ENCODE measurements at places on chromosomes 7 and 10. TPM values are rescaled to one million over a fixed set of nuclear protein-coding genes. Genes with fewer than 3 reads are reported as not detected.

DNA sequence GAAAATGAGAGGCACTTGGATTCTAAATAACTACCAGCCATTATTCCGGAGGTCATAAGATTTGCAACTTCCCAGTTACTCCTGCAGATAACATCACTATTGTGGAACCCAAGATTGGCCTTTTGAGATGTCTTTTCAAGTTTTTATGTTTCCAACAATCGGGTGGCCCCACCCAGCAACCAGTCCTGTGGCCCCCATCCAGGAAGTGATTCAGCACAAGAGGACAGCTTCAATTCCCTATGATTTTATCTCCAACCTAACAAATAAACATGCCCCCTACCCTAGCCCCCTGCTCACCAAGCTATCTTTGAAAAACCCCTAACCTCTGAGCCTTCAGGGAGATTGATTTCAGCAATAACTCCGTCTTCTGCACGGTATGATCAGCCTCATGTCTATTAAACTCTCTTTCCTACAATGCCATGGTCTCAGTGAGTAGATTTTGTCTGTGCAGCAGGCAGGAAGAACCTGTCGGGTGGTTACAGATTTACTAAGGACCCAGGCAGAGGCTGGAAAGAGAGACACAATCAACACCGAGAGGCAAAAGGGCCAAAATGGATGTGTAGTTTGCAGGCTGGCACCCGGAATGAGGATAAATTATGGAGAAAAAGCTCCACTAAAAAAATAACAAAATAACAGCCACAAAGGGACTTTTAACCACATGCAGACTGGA, 83.9 kb upstream of the UNC5B start:
- no peak for DNase-seq

DNA sequence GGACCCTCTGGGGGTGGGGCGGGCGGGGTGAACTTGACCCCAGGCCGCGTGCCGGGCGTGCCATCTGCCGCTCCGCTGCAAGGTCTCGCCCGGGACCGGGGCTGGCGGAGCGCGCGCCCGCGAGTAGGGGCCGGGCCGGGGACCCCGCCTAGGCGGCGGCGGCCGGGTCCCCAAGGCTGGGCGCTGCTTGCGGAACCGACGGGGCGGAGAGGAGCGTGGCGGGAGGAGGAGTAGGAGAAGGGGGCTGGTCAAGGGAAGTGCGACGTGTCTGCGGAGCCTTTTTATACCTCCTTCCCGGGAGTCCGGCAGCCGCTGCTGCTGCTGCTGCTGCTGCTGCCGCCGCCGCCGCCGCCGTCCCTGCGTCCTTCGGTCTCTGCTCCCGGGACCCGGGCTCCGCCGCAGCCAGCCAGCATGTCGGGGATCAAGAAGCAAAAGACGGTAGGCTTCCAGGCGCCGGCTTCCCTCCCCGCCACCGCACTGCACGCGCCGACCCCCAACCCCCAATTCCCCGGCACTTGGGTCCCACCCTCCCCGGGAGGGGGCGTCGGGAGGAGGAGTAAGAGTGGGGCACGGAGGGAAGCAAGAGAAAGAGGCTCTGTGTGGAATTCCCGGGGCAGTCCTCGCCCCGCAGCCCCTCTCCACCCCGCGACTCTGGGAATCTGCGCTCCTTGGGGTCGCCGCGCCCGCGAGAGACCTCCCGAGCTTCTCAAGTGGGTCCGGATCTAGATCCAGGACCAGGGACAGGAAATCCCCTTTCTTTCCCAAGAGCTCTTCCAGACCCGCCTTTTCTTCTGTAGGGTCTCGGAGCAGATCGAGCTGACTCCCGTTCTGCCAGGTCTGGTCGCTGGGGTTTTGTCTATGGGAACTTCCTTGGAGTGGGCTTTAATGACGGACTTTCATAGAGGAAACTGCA, at the start of gene PAPSS2:
TSS of gene PAPSS2 (plus strand) at position 308 of the 913 bp plus-strand sequence. CDS start at position 412, 104 bp downstream.
- no peak for DNase-seq

GRCh38 chr7:102914585-102914984, 1.8 kb downstream of the LRRC17 start:
- no peak for DNase-seq

GRCh38 chr10:48251525-48252353, 22.8 kb downstream of the FRMPD2 start:
- DNase-seq: no peak

The UCN3 gene
- total RNA-seq: not detected

DNA sequence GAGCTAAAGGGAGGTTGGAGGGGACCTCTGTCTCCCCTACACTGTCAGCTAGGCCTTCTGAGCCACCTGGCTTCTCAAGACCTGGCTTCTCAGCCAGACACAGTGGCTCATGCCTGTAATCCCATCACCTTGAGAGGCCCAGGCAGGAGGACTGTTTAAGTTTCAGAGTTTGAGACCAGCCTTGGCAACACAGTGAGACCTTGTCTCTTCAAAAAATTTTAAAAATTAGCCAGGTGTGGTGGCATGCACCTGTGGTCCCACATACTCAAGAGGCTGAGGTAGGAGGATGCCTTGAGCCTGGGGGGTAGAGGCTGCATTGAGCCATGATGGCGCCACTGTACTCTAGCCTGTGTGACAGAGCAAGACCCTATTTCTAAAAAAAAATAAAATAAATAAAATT, 33.1 kb downstream of the PIP4K2A start:
- DNase-seq: no peak

- DNase-seq: no peak
Measured at GRCh38 chr7:33764752-33765451, 140.4 kb upstream of the BMPER start.

GRCh38 chr10:43854007-43854406, 205.3 kb upstream of the ZNF32 start:
- no peak for DNase-seq

DNA sequence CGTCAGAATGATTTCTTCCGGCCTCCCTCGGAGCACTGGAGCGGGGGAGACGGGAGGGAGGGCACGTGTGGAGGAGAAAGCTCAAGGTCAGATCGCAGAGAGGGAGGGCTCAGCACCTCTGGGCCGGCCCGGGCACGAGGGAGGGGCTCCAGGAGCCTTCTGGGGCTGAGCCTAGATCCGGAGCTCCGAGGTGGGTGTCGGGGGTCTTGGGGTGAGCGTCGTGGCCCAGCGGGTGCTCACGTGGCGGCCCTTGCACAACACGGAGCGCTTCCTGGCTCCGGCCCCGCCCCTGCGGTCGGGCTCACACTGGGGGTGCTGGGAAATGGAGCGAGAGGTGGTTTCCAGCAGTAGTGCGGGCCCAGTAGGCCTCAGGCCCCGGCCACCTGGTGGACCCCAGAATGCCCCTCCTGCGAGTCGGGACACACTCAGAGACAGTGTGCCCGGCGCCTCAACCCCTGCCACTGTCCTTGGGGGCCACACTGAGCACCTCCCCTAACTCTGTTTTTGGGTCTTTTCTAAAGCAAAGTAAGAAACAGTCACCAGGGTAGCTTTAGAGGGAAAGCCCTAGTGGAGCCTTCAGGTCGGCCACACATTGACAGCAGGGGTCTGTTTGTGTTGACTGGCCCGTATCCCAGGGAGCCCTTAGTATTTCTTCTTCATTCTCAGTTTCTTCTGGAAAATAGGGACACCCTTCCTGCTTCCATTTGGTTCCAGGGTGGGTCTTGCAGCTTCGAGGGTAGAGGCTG, 798 bp downstream of the PPIF start:
- no peak for DNase-seq

The MXI1 gene
- total RNA-seq: 20.0 TPM

GRCh38 chr7:139562491-139562890, 39.0 kb downstream of the CLEC2L start:
- no peak for DNase-seq

The PILRA gene
- total RNA-seq: 0.68 TPM

DNA sequence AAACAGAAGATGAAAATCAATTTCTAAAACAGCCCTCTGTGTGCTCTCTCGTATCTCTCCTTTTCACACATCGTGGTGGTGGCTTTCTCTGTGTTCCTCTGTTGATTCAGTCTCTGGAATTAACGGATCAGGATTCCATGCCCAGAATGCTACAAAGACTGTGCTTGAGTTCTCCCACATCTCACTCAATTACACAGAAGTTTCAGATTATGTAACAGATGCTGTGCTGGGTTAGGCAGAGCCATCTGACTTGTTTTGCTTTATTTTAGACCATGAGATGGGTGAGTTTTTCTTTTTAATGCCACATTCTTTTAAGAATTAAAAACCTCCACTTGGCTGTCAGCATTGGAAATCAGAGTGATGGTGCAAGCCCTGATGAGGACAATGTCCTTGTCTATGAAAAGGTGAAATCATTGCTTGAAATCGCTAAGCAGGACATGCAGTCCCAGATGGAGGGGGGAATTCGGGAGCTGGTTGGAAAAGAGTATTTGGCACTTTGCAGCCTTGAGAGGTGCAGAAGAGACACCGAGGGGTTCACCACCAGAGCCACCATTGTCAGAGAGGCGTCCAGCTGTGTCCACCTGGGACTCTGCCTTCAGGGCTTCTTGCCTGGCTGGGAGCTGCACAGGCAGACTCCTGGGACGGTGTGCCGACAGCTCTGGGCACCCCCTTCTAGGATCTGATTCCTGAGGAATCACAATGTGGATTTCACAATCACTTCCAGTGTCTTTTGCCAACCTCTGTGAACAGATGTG, 80.4 kb downstream of the EGFR start:
- no peak for DNase-seq

- DNase-seq: no peak
Measured at GRCh38 chr7:66542049-66542448, 86.6 kb upstream of the KCTD7 start.

The PARG gene
- 28.9 TPM for total RNA-seq

GRCh38 chr10:129023082-129023481, 444.0 kb upstream of the MGMT start:
- DNase-seq: no peak

DNA sequence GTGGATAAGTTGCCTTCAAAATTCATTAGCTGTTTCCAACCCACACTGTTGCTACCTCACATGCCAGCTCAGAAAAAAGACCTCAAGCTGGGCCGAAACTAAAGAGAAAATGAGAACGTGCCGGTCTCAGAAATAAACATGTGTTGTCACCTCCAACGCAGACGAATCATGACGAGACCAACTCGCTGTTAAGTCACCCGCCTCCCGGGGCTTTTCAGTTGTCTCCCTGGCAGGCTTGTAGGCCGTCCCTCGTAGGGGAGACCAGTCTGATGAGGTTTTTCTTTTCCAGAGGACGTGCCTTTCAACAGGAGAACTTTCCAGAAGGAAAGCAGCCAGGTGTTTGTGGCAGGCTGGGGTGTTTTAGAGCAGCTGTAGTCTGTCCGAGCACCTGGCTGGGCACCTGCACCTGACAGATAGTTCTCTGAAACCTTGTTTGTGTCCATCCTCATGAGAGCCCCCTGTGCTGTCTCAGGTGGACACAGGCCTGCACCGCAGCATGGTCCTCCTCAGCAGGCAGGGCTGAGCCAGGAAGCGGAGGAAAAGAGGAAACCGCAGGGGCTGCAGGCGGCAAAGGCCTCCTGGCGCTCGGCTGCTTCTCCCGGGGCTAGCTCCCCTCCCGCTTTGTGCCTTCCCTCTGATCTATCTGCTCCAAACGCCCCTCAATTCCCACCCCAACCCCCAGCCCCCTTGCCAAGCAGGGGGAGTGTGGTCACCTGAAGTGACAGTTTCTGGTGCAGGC, 78.8 kb downstream of the CHST15 start:
- DNase-seq: no peak

- no peak for DNase-seq
Measured at GRCh38 chr10:43260117-43260761, 6.6 kb downstream of the RASGEF1A start.

DNA sequence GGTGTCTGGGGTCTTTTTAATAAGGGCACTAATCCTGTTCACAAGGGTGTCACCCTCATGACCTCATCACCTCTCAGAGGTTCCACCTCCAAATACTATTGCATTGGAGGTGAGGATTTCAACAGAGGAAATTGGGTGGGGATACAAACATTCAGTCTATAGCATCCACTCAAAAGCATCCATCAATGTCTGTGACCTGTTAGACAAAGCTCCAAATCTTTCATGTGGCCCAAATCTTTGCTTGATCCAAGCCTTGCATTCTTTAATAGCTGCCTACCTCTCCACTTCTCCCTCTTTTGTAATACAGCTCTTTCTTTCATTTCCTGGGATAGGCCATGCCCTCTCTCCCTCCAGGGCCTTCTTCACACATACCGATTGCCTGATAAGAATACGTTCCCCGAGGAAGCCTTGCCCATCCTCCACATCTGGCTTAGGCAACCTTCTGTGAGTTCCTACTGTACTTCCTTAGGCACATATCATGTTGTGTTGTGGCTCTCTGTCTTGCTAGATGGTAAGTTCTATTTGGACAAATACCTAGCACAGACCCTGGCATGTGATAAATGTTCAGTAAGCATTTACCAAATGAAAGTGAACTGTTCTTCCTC, 66.1 kb downstream of the CREM start:
- DNase-seq: no peak
